ENCODE measurements at places on chromosomes 12 and 14.

DNA sequence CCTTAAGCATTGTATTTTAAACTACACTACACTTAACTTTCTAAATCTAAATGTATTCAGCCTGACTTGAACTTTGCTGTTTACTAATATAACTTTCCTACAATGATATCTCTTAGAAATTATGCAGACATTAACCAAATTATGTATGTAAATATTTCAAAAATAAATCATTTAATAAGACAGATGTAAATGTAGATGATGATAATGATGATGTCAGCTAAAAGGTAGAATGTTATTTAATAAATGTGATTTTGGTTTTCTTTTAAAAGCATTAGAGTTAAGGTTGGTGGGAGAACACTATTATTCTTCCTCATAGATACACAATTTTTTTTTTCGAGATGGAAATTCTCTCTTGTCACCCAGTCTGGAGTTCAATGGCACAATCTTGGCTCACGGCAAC lies 10.1 kb downstream of the TAS2R43 start:
- no peak for DNase-seq

DNA sequence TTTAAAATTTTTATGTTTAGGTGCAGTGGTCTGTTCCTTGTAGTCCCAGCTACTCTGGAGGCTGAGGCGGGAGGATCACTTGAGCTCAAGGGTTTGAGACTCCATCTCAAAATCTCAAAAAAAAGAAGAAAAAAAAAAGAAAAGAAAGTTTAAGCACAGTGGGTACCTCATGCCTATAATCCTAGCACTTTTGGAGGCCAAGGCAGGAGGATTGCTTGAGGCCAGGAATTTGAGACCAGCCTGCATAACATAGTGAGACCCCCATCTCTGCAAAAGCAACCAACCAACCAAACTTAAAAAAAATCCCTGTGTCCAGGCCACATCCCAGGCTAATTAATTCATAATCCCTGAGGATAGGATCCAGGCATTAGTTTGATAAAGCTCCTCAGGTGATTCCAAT lies 3.4 kb upstream of the SALL2 start:
- DNase-seq, result no peak

- DNase-seq, result no peak
Measured at GRCh38 chr14:60935319-60935718, 45.6 kb downstream of the TRMT5 start.

GRCh38 chr12:120534703-120535655 lies 823 bp downstream of the RNF10 start:
- peak; percentile 38 for DNase-seq

- no peak for DNase-seq
Measured at GRCh38 chr12:79615596-79616560, 74.9 kb downstream of the PAWR start.

DNA sequence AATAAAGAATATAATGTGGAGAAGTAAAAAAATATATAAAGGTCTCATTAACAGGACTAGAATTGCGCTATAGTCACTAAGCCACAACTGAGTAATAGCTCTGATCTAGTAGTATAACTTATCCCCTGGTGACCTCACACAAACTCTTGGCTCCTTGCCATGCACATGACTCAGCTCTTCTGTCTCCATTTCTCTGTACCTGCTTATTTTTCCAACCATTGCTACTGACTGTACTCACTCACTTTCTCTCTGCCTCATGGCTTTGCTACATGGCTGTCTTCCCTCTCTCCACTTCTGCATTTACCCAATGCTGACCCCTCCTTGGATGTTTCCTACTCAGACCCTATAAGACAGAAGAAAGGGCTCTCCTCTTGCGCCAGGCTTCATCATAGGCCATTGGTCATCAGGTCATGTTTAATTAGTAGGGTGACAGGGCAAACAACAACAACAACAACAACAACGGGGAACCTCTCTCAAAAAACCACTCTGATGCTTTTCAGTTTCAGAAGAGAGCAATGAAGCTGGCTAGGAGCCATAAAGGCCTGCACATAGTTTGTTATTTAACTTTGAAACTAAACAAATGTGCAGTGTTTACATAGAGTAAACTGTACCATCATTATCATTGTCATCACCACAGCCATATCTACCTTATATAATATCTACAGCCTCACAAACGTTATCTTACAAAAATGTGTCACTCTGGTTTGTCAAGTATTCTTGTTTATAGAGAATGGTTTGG lies 25.6 kb upstream of the KRAS start:
- DNase-seq, result no peak

DNA sequence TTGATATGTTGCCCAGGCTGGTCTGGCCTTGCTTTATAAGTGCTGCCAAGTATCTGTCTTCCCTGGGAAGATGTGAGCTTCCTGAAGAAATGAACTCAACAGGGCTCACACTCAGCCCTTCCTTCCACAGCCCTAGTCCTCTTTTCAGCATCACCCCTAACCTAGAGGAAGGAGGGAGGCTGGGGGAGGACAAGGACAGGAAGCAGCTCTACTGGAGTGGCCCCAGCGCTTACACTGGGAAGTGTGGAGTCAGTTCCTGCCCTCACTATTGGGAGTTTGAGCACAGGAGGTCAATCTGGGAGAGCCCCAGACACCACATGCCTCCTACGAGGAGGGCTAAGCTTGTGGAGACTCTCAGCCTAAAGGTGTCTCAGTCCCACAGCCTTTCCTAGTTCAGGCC lies 16.8 kb downstream of the GALNT6 start:
- no peak for DNase-seq

DNA sequence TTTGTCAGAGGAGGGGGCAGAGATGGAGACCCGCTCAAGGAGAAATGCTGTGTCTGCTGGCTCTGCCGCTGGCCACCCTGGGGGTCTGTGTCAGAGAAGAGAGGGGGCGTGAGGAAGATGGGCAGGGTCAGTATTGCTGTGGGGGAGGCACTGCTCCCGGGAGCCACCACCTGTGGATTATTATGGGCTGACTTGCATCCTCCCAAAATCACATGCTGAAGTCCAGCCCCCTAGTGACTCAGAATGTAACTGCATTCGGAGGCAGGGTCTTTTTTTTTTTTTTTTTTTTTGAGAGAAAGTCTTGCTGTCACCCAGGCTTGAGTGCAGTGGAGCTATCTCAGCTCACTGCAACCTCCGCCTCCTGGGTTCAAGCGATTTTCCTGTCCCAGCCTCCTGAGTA lies 12.3 kb downstream of the ABCD4 start:
- DNase-seq, result no peak

GRCh38 chr12:46409342-46409741 lies 36.8 kb upstream of the SLC38A2 start:
- no peak for DNase-seq

DNA sequence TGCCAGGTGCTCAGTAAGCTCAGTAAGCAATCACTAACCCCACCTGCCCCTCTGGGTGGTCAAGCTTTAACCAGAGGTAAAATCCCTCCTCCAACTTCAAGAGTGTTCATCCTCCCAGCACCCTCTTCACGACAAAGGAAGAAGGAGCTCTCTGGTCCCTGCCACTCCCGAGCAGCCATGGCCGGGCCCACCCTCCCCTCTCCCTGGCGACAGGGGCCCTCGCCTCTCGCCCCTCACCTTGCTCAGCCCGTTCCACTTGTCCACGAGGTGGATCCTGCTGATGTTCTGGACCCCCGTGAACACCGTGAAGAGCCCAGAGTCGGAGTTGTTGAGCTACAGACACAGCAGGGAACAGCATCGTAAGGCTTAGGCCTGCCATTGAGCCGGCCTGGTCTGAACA lies 52.0 kb downstream of the SCARB1 start:
- no peak for DNase-seq

DNA sequence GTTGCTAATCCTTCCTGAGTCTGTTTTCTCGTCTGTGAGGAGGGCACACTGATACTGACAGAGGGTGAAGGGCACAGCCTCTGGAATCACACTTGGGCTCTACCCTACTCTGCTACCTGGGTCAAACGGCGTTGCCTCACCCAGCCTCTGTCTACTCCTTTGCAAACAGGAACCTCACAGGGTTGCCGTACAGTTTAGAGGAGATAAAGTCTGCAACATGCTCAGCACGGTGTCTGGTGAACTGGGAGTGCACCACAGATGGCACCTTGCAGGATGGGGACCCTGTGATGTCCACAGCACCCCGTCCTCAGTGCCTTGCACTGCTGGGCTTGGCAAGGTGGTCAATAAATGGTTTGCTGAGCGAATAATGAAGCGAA lies 38.3 kb downstream of the TESC start:
- no peak for DNase-seq

- DNase-seq, result no peak
Measured at GRCh38 chr14:58808828-58809227, 171.1 kb downstream of the DACT1 start.

- DNase-seq, result no peak
Measured at GRCh38 chr12:114411071-114411837, 5.3 kb upstream of the TBX5 start.

GRCh38 chr12:77916276-77916675 lies 85.6 kb downstream of the NAV3 start:
- no peak for DNase-seq

DNA sequence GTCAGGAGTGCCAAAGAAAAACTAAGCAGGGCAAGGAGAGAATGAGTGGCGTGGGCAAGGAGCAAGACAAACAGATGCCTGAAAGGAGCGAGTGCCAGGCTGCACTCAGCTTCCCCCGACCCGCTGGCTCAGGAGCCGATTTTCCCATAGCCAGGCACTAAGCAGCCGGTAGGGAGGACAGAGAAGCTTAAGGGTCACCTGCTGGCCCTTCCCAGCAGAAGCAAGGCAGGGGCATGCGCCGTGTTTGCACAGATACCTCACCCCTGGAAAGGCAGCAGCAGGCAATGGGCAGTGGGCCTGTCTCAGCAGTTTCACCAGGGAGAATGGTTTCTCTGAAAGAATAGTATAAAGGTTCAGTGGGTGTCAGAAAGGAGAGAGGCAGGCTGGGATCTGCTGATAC lies 104.9 kb upstream of the FKBP4 start:
- no peak for DNase-seq

- DNase-seq, result no peak
Measured at GRCh38 chr12:124641591-124641990, 74.2 kb upstream of the NCOR2 start.

DNA sequence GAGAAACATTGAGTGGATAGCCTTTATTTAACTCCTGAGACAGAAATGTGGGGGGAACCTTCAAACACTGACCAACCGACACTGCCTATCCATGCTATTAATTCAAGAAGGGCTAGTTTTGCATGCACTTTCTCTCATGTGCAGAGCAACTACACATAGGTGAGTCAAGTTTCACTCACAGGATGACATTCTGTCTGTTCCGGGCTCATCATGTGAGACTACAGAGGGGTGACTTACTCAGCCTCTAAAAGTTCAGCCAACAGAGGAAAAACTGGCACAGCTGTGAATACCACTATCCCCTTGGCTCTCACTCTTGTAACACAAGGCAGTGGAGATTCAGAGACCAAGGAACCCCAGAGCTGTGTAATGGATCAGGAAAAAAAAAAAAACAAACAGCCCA lies 13.3 kb downstream of the BEST3 start:
- DNase-seq, result no peak

DNA sequence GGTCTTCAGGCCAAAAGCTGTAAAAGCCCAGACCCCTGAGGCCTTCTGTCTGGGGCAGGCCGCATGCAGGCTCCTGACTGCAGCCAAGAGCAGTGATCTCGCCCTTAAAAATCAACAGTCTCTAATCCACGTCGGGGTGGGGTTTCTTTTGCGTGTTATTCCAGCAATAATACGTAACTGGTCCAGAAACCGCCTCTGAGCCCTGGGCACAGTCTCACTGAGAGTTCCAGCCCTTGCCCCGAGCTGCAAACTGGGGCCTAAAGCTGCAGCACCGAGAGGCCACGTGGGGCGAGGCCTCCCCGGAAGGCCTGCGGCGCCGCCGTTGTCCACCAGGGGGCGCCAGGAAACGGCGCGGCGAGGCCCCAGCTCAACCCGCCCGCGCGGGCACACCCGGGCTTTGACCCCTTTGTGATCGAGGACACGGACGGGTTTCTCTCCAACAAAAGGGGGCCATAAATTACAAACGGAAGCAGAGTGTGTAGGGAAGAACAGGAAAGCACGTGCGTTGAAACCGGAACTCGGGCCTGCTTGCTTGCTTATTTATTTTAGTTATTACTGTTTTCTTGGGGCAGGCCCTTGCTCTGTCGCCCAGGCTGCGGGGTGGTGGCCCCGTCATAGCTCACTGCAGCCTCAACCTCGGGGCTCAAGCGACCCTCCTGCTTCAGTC lies 87.2 kb downstream of the NINJ2 start:
- peak; percentile 89 for DNase-seq

DNA sequence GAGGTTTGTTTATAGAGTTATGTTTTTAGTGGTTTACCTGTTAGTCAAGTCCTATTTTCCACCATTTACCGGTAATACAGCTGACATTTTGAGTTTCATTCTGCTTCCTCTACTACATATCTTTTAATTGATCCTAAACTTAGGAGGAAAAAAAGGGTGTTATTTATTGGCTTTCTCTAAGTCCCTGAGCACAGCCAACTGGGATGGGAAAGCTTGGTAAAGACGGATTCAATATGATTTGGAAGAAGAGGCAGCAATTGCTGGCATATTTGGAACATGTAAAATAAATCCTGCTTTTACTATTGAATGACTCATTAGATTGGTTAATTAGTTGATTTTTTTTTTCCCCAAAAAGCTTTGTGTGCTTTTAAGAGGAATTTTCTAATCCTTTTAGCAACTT lies 475.7 kb downstream of the PRKD1 start:
- DNase-seq, result no peak

- no peak for DNase-seq
Measured at GRCh38 chr14:22627506-22628263, 16.5 kb downstream of the OR6J1 start.

DNA sequence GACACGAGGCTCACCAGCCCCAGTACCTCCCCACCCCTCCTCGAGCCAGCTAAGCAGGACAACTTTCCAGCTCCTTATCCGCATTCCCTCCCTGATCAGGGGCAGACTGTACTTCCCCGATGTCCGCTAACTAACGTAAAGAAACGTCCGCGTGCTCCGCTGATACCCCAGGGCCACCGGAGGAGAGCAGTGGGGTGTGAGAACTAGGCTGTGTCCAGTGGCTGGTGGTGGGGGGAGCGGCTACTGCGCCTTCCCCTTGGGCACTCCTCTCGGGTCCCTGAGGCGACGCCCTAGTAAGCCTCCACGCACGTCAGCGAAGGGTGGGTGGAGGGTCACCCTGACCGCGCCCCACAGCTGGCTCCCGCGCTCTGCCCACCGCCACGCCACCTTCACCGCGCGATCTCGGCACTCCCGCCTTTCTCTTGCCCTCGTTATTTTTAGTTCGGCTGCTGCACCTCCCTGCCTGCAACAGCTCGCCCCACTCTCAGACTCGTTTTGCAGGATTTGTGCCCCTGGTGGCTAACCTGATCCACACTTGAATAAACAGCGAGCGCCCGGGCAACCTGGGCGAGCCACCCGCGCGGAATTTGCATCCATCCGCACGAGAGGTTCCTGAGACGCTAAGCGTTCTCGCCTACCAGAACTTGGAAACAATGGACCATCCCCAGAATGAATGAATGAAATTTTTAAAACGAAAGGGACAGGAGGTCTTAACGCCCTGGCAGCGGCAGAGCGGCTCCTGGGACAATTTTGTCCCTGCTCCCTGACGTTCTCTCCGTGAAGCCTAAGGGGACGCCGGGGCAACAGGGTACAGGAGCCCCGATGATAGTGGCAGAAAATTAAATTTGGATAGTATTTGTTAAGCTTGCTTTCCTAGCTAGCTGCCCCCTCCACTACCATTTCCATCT lies 6.9 kb upstream of the BMP4 start:
- no peak for DNase-seq

- DNase-seq, result no peak
Measured at GRCh38 chr12:3795066-3795465, 42.2 kb upstream of the CRACR2A start.

Data from central memory CD8-positive, alpha-beta T cell (primary cell).